Neuronal stem cell (in vitro differentiated cells): ENCODE measurements at places on chromosomes 5 and 9.

DNA sequence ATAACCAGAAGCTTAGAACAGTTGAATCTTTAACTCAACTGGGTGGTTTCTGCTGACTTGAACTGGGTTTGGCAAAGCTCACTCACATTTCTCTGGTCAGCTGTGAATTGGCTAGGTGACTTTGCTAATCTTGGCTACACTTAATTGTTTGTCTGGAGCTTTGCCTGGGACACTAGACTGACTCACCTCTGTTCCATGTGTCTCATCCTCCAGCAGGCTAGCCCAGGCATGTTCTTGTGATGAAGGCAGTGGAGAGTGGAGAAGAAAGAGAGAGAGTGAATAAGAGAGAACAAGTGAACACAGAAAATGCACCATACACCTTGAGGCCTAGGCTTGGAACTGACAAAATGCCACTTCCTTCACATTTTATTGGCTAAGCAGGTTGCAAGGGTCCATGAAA lies 32.6 kb downstream of the SPATA31D1 start:
- H3K27me3 ChIP-seq, result no peaks in the 10 kb centered on the region
- no peaks in the 10 kb centered on the region for H3K36me3 ChIP-seq
- no peak for DNase-seq

DNA sequence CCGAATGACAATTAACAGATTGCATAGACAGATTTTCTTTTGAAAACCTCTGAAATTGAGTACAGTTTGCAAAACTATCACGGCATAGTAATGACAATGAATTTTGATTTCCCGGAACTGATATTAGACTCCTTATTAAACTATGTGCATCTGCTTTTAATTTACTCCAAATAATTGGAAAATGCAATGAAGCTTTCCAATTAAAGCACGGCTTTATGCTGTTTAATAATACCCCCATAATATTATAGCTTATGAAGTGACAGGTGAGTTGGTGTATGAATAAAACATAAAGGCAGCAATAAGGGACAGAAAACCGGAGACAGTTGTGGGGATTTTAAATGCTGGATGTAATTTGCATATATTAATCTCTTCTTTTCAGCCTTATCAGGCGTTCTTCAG lies 110.6 kb downstream of the MVB12B start:
- H3K4me3 ChIP-seq, result no peak overlapping the region
- peaks cover 17% of the 10 kb centered on the region for H3K4me1 ChIP-seq
- peaks cover 11% of the 10 kb centered on the region for H3K36me3 ChIP-seq
- no peak overlapping the region for H3K27ac ChIP-seq
- DNase-seq, result no peak

DNA sequence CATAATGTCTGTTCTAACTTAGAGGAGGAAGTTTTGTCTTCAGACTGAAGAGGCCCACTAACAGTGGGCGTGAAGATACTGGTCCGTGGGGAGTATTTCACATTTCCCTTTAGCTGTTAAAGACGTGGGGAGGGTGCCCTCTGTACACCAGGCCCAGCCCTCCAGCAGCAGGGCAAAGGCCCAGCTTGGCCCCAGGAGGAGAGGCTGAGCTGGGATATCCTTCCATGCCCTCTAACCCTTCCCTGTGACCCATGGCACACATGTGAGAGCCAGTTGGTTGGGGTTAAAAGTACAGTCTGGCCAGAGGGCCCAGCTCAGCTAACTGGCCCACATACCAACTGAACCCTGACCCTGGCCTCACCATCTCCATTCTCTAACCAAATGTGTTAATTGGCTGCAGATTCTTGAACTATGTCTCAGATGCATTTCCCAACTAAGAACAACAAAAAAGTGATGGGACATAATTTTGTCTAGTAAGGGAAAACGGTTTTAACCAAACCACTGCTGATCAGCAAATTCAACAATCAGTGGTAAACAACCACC lies 74.4 kb downstream of the LHFPL2 start:
- H3K27me3 ChIP-seq, result no peaks in the 10 kb centered on the region
- H3K36me3 ChIP-seq, result no peaks in the 10 kb centered on the region
- no peak overlapping the region for H3K4me3 ChIP-seq
- no peak for DNase-seq
- H3K27ac ChIP-seq, result no peak overlapping the region

DNA sequence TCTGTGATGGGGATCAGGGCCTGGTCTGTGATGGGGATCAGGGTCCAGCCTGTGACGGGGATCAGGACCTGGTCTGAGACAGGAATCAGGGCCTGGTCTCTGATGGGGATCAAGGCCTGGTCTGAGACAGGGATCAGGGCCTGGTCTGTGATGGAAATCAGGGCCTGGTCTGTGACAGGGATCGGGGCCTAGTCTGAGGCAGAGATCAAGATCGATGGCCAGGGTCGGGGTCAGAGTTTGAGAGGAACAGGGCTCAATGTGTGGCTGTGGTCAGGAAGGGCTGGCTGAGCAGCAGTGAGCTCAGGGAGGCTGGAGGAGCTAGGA lies 33.8 kb upstream of the TMEM250 start:
- no peak for DNase-seq
- no peak overlapping the region for H3K4me3 ChIP-seq
- peaks cover 66% of the 10 kb centered on the region for H3K27me3 ChIP-seq
- peaks cover 14% of the 10 kb centered on the region for H3K4me1 ChIP-seq
- no peaks in the 10 kb centered on the region for H3K36me3 ChIP-seq
- no peak overlapping the region for H3K27ac ChIP-seq

DNA sequence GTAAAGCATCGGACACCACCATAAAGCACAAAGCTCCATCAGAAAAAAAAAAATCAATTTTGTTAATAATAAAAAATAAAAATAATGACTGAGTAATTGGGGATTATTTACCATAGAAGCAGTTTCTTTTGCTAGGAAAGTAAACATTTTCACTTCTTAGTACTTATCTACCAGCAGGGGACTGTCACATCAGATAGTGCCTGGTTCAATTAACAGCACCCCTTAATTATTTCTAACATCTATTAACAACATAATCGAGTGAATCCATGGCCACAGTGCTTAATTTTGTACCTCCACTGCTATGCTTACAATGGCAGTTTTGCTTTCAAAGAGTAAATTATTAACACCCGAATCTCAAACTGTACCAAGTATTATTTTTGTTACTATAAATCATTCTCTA lies 221.7 kb downstream of the SMARCA2 start:
- H3K4me1 ChIP-seq, result peaks cover 6% of the 10 kb centered on the region
- H3K36me3 ChIP-seq, result no peaks in the 10 kb centered on the region
- DNase-seq, result no peak
- no peaks in the 10 kb centered on the region for H3K27me3 ChIP-seq
- H3K4me3 ChIP-seq, result no peak overlapping the region

- H3K27me3 ChIP-seq, result no peaks in the 10 kb centered on the region
- no peaks in the 10 kb centered on the region for H3K4me1 ChIP-seq
- DNase-seq, result no peak
- H3K4me3 ChIP-seq, result no peak overlapping the region
- H3K27ac ChIP-seq, result no peak overlapping the region
These were observed 49.6 kb upstream of the RAPGEF6 start for GRCh38 chr5:131684595-131684994.

DNA sequence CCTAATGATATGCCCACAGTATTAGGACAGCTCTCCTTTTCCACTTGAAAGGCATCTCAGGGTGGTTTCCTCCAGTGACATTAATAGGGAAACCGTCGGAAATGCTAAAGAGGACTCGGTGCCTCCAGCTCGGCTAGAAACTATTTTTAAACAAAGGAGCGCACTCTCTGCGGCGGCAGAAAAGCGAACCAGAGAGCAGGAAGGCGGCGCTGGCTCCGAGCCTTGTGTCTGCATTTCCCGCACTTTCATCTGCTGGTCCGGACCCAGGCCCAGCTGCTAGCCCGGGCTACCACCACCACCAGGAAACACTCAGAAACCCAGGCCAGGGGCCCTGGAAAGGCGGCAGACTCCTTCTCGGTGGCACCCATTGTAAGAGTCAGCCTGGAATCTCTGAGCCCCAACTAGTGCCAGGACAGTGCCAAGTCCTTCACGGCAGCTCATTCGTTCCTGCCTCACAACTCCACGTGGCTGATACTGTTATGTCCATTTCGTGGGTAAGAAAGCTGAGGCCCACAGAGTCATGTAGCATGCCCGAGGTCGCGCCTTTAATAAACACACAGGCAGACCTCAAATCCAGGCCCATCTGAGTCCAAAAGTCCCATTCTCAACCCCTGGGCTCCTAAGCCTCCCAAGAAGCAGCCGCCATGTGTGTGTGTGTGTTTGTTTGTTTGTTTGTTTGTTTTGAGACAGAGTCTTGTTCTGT lies 73.9 kb downstream of the VAV2 start:
- DNase-seq, result no peak
- no peak overlapping the region for H3K4me3 ChIP-seq
- peak overlapping the region; percentile 62 for H3K27ac ChIP-seq
- H3K36me3 ChIP-seq, result peaks cover 6% of the 10 kb centered on the region
